NCI-H460 (cell line): ENCODE measurements at places on chromosomes 12 and 14. TPM values are rescaled to one million over a fixed set of nuclear protein-coding genes. Genes with fewer than 3 reads are reported as not detected.

The PPM1H gene
- total RNA-seq, result 4.7 and 5.2 TPM in 2 replicates

The ZC2HC1C gene
- total RNA-seq, result 0.64 and 0.72 TPM in 2 replicates

The TAS2R50 gene
- 0.43 and 1.9 TPM in 2 replicates for total RNA-seq

The FLRT2 gene
- 43.4 and 45.0 TPM in 2 replicates for total RNA-seq

The SYT1 gene
- total RNA-seq, result 12.9 and 14.5 TPM in 2 replicates

The DAO gene
- total RNA-seq, result not detected in 2 replicates

The RASSF3 gene
- 38.2 and 42.6 TPM in 2 replicates for total RNA-seq

The CCDC177 gene
- total RNA-seq, result not detected in 2 replicates

The FAM186B gene
- 0.22 and 0.23 TPM in 2 replicates for total RNA-seq

The ASCL1 gene
- not detected in 2 replicates for total RNA-seq

The IGF1 gene
- total RNA-seq, result not detected in 2 replicates

The PROX2 gene
- not detected in 2 replicates for total RNA-seq

The GPR132 gene
- 0.78 TPM in 1 of 2 replicates, not detected in the other for total RNA-seq

The TRHDE gene
- total RNA-seq, result not detected in 2 replicates

The ZFYVE1 gene
- total RNA-seq, result 4.3 and 5.8 TPM in 2 replicates

The CLEC1B gene
- total RNA-seq, result not detected in 2 replicates
